ENCODE measurements at places on chromosomes 12 and 14.

DNA sequence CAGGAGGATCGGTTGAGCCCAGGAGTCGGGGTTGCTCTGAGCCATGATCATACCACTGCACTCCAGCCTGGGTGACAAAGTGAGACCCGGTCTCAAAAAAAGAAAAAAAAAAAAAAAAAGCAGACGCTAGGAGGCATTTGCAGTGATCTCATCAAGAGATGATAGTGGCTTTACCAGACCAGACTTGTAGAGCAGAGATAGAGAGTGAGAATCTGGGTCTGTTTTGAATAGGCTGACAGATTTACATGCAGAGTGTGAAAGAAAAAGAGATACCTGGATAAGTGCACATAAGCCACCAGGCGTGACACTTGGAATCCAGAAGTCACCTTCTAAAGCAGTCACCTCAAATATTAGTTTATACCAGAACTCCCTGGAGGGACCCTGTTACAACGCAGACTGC lies 21.1 kb upstream of the FLRT2 start:
- DNase-seq: no peak

GRCh38 chr12:3398196-3398789 lies 92.7 kb upstream of the PRMT8 start:
- DNase-seq: no peak

GRCh38 chr12:24083838-24084237 lies 134.4 kb upstream of the SOX5 start:
- DNase-seq: no peak

DNA sequence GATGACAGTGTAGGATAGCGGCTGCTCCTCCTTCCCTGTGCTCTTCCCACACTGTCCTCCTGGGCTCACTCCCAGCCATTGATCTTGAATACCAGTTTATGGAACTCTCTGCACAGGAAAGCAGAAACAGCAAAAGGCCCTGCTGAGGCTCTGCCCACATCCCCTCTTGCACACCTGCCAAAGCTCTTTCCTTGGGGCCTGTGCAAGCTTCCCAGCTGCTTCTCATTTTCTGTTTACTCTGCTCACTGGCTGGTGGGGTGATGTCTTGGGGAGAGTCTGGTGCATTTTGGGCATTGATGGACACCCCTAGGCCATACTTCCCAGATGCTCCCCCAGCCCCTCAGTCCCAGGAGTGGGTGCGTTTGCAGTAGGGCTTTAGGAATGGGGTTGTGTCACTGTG lies 361.8 kb downstream of the TMEM121 start:
- DNase-seq: no peak

- DNase-seq: no peak
Measured at GRCh38 chr12:49111206-49111605, 559 bp upstream of the LMBR1L start.

GRCh38 chr14:66403183-66403582 lies 83.0 kb upstream of the CCDC196 start:
- DNase-seq: no peak

GRCh38 chr12:152440-152839 lies 61.5 kb downstream of the SLC6A12 start:
- no peak for DNase-seq

DNA sequence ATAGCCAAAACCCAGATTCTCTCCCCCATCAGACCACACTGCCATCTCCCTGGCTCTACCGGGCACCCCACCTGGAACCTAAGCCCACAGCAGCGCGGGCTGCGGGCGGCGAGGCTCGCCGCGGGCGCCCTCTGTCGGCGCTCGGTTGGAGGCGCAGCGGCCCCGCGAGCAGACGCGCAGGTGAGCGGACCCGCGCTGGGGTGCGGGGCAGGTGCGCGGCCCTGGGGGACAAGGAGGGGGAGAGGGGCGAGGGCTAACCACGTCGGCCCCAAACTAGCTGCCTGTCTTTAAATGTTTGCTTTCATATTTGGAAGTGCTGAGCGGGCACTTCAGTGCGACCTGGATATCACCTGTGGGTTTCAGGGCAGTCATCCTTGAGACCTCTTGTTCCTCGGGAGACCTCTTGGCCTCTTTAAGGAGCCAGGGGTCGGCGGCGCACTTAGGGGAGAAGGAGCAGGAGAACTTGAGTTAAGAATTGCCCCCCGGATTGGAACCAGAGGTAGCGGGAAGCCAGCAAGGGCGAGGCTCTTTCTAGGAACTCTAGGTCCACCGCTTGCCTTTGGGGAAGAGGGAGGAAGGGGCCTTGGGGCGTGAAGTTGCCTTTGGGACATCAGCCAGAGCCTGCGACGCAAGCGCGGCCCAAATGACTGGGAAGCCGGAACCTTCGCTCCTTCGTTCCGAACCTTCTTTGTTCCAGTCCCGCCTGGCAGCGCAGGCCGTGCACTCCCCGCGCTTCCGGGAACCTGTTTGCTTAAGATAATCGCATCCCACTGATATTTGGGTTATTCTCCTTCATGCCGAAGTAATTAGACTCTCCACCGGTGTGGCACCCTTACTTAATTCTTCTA lies 78.7 kb downstream of the NEDD1 start:
- peak; percentile 8 for DNase-seq

GRCh38 chr12:27502021-27502435 lies 22.0 kb upstream of the PPFIBP1 start:
- DNase-seq: no peak

- DNase-seq: no peak
Measured at GRCh38 chr14:77914073-77914721, 114.3 kb downstream of the ADCK1 start.

DNA sequence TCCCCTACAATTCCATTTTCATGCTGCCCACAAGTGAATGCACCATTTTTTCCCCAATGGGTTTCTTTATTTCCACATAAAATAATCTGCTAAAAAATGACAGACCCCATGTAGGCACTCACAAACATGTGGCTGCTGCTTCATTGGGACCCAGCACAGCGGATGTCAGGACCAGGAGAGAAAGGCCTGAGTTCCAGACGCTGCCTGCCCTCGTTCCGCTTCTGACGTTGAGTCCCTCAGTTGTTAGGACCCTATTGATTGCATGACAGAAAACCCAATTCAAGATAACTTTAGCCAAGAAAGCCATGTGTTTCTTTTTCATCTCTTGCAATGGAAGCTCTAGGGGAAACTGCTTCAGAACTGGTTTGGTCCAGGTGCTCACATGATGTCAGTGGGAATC lies 34.6 kb downstream of the ADGRD1 start:
- no peak for DNase-seq

DNA sequence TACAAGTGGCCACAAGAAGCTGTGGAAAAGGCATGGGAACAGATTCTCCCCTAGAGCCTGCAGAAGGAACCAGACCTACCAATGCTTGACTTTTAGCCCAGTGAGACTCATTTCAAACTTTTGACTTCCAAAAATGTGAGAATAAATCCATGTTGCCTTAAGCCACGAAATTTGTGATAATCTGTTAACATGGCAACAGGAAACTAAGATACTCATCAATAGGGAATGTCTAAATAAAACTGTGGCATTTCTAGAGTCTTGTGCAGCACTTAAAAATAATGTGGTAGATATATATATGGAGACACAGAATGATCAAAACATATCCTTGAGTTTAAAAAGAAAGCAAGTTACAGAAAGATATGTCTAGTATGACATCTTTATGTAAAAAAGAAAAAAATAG lies 12.0 kb downstream of the HECTD4 start:
- DNase-seq: no peak

DNA sequence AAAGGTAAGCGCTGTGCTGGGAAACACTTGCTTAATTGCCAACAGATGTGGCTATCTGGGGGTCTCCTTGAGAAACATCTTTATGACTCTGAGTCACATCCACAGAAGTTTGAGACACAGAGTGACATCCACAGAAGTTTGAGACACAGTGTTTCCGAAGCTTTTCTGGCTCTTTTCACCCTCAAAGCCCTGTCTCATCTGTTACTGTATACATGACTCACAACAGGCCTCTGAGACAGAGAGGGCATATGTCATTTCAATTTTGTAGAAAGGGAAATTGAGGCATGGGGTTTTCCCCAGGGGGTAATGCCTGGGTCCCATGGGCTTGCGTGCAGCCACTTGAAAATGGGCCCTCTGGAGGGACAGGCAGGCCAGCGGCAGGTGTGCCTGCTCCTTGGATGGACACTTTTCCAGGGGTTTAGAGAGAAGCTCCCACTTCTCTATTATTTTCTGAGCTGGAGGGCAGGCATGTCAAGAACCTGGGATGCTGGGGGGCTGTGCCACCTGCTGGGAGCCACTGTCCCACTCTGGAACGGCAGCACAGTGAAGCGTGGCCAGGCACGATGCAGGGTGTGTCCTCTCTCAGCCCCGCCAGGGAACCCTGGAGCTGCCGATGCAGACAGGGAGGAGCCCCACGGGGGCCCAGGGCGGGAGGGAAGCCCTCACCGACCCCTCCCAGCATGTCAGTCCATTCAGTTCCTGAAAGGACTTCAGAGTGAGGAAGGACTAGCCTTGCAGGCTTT lies 111.3 kb upstream of the FKBP4 start:
- no peak for DNase-seq

GRCh38 chr14:103522649-103523574 lies at the start of gene CKB:
Gene CKB, minus strand, starts transcription at chr14:103522830. Its CDS starts 337 bp downstream, at chr14:103522493.
- DNase-seq: no peak

DNA sequence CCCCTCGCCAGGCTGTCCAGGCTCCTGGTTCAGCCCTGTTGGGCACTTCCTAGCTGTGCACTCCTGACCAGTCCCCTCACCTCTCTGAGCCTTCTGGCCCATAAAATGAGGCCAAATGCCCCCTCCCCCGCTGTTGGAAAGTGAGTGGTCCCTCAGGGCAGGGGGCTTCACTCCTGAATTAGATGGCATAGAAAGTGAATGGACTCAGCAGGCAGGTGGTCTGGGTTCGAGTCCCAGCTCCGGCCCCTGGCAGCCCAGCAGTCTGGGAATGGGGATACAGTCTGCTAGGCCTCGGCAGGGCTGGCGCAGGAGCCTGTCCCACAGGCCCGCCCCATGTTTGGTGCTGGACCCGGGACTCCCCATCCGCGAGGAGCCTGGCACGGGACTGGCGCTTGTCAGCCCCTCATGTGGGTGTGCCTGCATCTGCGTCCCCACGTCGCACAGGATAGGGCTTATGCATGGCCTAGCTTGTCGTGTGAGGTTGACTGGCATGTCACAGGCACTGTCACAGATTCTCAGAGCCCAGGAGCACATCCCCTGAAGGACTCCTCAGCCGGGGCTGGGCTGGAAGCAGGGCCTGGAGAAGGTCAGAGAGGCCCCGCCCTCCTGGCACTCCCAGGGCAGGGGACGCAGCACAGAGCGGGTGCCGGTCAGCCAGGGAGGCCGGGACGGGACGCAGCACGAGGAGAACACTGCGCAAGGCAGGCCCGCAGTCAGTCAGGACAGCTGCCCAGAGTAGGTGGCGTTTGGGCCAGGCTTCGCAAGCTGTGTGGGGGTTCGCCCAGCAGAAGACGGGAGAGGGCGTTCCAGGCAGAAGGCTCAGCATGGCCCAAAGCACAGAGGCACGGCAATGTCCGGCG lies 40.5 kb downstream of the DIO3 start:
- DNase-seq: no peak

Measured in stimulated activated CD8-positive, alpha-beta memory T cell treated with anti-CD3 and anti-CD28 coated beads, Interleukin-12 subunit alpha, Interleukin-12 subunit beta, amount 100 ng/mL, for 4 hours (primary cell).